Activated CD8-positive, alpha-beta memory T cell treated with anti-CD3 and anti-CD28 coated beads for 48 hours (primary cell): ENCODE measurements at places on chromosomes 2 and 18.

- no peak for DNase-seq
These were observed 61.2 kb upstream of the CUL3 start for GRCh38 chr2:224646242-224646846.

DNA sequence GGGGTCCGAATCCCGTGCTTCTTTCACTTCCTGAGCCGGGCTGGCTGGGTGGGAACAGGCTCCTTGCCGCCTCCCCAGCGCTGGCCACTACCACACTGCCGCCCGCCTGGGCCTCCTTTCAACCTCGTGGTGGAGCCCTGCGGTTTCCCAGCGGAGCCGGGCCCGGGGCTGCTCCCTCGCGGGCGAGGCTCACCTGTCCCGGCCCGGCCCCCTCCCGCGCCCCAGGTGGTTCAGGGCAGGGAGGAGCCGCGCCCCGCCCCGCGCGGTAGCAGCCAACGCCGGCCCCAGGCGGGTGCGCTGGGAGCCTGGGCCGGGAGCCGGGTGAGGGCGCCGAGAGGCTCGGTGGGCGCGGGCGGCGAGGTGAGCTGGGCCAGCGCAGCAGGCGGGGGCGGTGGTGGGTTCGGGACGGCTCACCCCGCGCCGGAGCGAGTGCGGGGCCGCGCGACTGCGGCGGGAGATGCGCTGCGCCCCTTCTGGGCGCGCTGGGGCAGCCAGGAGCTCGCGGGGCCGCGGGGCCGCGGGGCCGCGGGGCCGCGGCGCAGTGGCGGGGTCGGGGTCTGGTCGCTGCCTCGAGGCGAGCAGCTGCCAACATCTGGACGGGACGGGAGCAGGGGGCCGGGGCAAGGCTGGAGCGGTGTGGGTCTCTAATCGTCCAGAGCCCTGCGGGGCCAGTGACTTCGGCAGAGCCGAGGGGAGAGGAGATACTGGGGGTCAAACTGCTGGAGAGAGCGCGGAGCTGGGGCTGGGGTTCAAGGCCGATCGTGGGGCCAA is at the start of gene LYPD6B:
Gene LYPD6B, plus strand, starts transcription at position 258 of the 771 bp plus-strand sequence. CDS start 92,250 bp downstream, outside the sequence.
- no peak for DNase-seq

DNA sequence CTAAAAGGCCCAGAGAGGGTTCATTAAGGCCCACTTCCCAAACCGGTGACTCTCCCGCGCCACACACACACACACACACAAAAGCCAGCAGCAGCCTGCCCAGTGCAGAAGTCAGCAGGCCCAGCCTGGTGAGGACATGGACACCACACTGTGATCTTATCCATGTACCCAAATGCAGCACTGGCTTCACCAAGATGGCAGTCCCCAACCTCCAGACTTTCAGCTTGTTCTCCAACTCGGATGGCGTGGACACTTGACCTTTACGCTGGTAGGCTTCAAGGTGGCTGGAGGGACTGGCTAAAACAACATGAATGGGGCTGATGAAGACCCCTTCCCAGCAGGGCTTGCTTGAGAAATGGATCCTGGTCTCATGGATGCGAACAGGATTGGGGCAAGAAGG is 50.4 kb downstream of the TNS1 start:
- no peak for DNase-seq

GRCh38 chr2:165839610-165840009 is 45.6 kb upstream of the GALNT3 start:
- DNase-seq, result no peak

GRCh38 chr2:37561615-37562569 is 109.5 kb downstream of the CDC42EP3 start:
- DNase-seq, result no peak

GRCh38 chr2:133576714-133577113 is 8.5 kb upstream of the NCKAP5 start:
- no peak for DNase-seq

- DNase-seq, result no peak
These were observed 24.7 kb downstream of the MDH1 start for GRCh38 chr2:63613391-63613901.

GRCh38 chr2:33104726-33105125 is 158.0 kb downstream of the LTBP1 start:
- no peak for DNase-seq

DNA sequence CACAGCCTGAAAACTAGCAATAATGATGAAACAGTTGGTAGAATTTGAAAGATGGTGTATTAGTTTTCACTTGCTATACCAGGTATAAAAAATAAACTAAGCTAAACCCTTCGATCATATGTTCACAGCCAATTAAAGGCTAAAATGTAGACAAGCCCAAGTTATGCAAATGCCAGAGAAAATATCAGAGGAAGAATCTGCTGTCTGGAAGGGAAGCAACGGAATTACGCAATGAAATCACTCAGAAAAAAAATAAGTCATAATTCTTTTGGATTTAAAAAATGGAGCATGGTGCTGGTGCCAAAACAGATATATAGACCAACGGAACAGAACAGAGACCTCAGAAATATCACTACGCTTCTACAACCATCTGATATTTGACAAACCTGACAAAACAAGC is 108.3 kb downstream of the ARL4C start:
- DNase-seq, result no peak

DNA sequence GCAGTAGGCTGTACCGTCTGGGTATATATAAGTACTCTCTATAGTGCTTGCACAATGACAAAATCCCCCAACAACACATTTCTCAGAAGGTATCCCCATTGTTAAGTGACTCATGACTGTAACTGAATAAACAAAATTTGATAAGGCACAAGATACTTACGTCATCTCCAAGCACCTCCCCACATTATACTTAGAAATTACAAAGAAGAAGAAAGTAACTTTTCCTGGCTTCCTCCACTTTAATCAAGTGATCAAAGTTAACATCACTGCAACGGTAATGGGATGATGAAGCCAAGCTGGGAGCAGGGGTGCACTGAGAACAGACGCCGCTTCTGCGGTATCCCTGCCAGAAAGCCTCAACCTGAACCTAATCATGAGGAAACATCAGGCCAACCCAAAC is 9.7 kb downstream of the TNS1 start:
- no peak for DNase-seq

DNA sequence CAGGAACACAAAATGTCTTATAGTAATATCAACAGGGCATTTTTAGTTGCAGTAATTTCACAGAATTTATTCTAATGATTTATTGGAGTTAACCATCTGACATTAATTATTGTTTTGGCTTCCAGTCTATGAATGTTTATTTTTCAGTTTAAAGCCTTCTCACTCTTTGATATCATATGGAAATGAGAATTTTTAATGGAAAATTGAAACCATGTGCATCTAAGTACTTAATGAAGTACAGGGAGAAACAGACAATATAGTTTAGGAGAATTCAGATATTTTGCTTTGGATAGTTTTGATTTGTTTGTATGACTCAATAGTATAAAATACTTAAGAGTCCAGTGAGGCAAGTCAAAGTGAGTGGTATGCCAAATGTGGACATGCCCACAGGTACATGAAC is 126.1 kb downstream of the OLA1 start:
- DNase-seq, result no peak

- DNase-seq, result no peak
These were observed 1.0 kb downstream of the CYP1B1 start for GRCh38 chr2:38074764-38075506.

DNA sequence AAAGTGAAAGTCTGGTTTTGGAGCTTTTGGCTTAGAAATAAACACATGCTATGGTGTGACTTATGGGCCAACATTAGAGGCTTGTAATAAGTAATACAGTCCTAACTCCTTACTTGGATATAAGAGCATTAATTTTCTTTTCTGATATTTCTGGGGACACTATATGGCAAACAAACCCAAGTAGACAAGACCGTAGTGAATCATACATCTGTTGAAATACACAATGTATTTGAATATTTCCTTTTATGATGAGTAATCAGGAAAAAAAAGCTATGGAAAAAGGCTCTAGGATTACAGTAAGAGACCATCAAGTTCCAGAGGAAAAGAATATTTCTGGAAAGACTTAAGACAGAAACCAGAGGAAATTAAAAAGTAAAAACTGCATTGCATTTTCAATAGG is 146.0 kb upstream of the CYP26B1 start:
- no peak for DNase-seq

GRCh38 chr2:133569286-133569830 is 1.1 kb upstream of the NCKAP5 start:
- no peak for DNase-seq

- DNase-seq, result no peak
These were observed 33.3 kb downstream of the THAP4 start for GRCh38 chr2:241603686-241604085.

- DNase-seq, result no peak
These were observed 74.6 kb downstream of the COX7A2L start for GRCh38 chr2:42286268-42286946.

DNA sequence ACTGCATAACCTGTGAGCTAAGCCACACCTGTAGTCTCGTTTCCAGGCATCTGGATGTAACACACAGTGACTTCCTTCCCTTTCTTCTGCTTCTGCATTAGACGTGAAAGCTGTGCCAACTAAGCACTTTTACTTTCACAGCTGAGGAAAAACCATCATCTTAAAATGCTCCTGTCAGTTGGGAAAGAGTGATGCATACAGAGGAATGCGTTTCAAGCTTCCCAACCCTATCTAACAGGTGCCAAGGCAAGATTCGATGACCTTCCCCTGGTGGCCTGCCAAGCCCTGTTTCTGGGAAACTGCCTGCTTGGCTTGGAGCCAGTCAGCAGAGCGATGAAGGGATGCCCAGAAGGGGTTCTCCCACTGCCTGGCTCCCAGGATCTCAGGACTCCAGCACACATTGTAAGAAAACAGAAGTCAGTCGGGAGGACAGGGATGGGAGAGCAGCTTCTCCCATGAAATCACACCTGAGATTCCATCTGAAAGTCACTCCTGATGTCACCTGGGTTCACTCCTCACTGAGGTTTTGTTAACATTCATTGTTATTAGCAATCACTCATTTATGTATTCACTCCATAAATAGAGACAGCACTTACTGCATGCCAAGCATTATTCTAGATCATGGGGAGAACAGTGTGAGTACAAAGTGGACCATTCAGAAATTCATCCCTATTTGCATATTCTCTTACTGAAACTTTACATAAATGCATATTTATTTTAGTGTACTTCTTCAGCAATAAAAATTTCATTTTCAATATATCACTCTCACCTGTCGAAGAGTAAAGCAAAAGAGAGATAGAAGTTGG is 64.1 kb downstream of the DTNA start:
- DNase-seq, result no peak

DNA sequence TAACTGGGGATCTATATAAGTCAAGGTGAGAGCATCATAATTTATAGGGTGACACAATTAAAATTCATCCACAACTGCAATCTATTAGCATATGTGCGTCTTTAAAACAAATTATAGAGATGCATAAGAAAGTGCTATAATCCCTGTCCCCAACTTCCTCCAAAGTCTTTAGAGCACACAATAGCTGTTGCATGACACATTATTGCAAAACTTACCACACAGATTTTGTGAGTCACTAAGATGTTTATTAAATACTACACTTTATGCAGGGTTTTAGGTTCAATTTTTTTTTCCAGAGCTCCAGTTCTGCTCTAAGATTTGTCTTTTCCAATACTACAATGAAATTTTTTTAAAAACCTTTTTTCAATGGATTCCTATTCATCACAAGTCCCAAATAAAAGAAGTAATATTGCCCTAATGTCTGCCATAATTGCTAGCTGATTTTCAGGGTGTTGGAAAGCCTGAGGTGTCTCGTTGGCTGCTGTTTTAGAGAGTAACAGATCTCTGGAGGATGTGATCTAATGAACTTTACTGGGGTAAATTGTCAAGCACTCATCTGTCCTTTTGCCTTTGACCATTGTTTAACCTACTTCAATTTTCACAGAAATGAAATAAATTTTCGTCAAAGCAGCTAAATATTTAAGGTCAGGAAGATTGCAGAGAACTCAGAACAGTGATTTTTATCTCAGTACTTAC is 250.5 kb upstream of the NETO1 start:
- DNase-seq, result no peak

- no peak for DNase-seq
These were observed 210.6 kb upstream of the EPAS1 start for GRCh38 chr2:46086578-46087070.

- no peak for DNase-seq
These were observed 61.4 kb upstream of the TWSG1 start for GRCh38 chr18:9273221-9273620.
